ENCODE measurements at places on chromosomes 4 and X. TPM values are rescaled to one million over a fixed set of nuclear protein-coding genes. Genes with fewer than 3 reads are reported as not detected.

DNA sequence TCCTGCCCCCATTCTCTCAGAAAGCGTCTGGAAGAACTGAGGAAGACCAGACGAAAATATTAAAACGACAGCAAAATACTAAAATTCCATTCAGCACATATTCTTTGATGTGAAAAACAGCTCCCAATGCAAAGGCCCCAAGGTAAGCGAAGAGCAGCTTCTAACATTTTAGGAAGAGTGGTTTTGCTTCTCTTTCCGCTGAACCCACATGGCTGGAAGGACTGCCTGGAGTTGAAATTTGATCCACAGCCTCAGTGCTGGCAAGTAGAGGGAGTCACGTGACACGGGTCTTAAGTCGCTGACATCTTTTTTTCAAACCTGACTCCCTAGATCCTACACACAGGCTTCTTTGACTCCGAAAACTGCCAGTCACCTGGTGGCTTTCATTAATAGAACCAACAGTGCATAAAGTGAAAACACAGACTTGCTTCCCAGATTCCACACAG lies at the start of gene FAM13A:
FAM13A (minus strand) TSS at position 233 of the 446 bp plus-strand sequence; CDS start at position 12, 221 bp downstream.
- DNase-seq, result peak; percentile 84

GRCh38 chr4:124035364-124036041 lies 638.9 kb downstream of the SPRY1 start:
- DNase-seq, result no peak

DNA sequence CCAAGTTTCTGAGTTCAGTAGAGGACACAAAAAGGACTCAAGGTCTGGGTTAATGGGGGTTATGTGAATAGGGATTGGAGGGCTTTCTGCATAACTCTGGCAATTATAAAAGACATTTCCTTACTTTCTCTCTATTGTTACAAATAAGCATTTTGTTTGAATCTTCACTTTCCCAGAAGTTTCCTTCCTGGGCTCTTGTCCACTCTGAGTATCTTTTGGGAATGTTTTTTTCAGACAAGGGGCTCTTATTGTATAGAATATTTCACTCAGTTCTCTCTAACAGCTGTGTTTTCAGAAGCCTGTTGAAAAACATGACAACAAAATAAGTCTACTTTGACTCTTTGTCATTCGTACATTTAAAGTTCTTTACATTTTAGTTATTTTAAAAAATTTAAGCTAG lies 57.6 kb upstream of the MAP9 start:
- no peak for DNase-seq

GRCh38 chrX:72604705-72605104 lies 32.1 kb upstream of the HDAC8 start:
- DNase-seq, result no peak

SPARCL1 gene
- total RNA-seq, result 400 TPM
